ENCODE measurements at places on chromosomes 1 and 21.
A peak's percentile ranks its signal among the peaks of the same experiment; 100 is the strongest.

DNA sequence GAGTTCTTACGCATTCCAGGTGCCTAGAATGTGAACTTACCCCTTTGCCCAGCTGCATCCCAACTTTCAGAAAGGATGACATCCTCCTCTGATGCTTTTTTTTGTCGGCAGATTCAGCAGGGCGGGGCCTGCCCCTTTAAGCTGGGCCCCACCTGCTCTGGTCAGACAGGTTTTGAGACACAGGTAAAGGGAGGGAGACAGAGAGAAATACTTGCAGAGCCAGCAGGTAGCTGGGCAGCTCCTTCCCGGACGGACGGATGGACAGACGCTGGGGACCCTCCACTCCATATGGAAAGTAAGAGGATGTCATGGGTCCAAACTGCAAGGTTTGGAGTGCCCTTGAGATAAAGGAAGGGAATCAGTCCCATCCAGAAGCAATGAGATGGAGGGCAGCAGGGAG lies at the start of gene TMEM79:
Gene TMEM79, plus strand, starts transcription at position 214 of the 400 bp plus-strand sequence. CDS start 902 bp downstream, outside the sequence.
- no peak for DNase-seq

GRCh38 chr1:224192082-224192788 lies 9.2 kb downstream of the DEGS1 start:
- no peak for DNase-seq

- DNase-seq, result no peak
Observed at GRCh38 chr1:20753589-20753988, 21.1 kb upstream of the SH2D5 start.

- DNase-seq, result no peak
Observed at GRCh38 chr1:31694964-31695313, 8.9 kb downstream of the COL16A1 start.

DNA sequence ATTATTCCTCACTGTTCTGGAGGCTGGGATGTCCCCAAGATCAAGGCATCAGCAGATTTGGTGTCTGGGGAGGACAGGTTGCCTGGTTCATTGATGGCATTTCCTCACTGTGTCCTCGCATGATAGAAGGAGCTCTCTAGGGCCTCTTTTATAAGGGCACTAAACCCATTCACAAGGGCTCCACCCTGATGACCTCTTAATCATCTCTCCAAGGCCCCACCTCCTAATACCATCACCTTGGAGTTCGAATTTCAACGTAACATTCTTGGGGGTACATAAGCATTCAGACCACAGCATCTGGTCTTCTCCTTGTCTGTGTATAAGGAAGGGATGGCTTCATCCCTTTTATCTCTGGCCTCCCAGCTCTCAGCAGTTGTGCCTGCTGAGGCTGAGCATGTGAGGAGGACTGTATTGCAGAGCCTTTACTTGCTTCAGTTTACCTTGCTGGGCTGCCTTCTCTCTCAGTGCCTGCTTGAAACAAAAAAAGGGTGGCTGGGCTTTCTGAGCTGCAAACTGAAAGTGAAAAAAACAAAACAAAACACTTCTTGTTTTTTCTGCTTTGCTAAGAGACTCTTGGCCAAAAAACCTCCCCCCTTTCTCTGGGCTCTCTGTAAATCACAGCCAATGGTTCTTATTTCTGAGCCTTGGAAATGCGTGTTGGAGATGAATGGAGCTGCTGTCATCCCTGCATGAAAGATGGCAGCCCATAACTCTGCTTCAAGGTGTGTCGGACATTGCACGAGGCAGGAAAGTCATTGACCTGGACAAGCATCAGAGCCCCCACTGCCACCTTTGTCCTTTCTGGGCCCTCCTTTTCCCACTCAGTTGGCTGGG lies 75.8 kb downstream of the RHOU start:
- DNase-seq, result no peak

GRCh38 chr1:187336441-187337168 lies 507.9 kb downstream of the PLA2G4A start:
- DNase-seq, result peak; percentile 30

Data from DMS 273 treated with DMSO at 0.1 percent for 48 hours (cell line).